ENCODE measurements at places on chromosomes 3 and 15.

DNA sequence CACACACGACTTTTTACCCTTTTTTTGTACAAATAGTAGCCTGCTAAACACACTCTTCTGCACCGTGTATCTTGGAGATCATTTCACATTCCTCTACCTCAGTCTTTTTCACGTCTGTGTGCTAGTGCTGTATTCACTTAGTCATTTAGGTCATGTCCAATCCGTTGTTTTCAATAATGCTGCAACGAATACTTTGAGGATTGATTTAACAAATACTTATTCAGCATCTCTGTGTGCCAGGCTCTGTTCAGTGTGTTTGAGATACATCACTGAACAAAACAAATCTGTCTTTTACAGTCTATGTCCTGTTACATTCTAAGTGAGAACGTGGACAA lies 882 bp downstream of the JMJD7 start:
- DNase-seq, result no peak

- DNase-seq, result no peak
Measured at GRCh38 chr3:150738688-150739087, 24.3 kb downstream of the SIAH2 start.

- DNase-seq, result no peak
Measured at GRCh38 chr15:46894644-46895043, 822.7 kb upstream of the SEMA6D start.

DNA sequence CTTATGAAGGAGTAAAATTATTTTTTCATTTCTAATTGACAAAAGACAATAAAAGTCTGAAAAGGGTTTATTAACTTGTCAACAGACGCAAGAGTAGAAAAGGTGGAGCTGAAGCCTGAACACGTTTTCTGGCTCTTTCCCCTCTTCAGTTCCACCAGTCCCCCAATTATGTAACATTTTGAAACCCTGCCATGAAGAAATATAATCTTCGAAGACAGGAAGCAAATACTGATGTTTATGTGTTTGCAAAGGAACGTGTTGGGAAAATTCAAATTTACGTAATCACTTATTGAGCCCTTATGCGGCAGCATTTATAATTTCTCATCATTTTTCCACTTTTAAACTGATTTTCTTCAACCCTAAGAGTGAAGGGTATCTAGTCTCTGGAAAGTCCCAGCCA lies 767 bp downstream of the AP3S2 start:
- no peak for DNase-seq

DNA sequence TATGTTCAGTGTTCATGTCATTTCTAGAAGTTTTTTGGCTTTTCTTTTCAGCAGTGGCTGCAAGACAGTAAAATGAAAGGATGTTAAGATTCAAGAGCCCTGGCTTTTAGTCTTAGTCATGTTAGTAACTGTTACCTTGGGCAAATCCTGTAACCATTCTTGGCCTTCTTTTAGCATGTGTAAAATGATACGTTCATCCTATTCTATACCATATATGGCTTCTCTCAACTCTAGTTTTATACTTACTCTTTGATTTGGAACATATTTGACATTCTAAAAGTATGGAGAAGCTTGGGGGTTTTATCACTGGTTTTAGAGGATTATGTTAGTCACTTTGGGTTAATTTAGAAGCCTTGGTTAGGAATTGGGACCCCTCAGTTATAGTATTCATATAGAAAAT lies 20.1 kb downstream of the GTF2E1 start:
- DNase-seq, result no peak

DNA sequence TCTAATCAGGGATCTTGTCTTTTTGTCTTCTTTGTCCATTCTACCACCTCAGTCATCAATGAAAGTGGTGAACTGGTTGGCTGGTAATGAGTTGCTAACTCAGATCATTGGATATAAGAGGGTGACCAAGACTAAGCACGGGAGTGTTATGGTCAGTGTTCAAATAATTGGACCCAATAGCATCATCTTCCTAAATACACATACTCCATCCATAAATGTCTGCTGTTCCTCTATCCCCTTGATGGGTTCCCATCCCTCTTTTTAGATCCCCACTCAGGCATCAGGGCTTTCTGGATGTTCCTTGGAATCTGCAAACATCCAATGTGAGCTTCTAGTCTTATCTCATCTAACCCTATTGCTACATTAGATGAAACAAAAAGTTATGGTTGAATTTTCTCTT lies 3.5 kb downstream of the SEMA5B start:
- no peak for DNase-seq

DNA sequence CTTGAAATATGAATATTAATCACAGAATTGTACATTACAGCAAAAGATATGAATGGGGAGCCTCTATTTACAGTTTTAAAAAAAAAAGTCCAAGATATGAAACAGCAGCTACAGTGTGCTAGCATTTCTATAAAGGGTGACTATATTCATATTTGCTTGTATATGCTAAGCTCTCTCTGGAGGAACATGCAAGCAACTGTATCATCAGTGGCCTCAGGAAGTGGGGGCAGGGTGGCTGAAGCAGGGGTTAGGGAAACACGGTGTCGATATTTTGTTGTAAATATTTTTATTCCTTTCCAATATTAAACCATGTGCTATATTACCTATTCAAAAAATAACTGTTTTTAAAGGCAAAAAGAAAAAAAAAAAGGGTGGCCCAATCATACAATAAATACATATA lies 2.3 kb downstream of the UACA start:
- no peak for DNase-seq

DNA sequence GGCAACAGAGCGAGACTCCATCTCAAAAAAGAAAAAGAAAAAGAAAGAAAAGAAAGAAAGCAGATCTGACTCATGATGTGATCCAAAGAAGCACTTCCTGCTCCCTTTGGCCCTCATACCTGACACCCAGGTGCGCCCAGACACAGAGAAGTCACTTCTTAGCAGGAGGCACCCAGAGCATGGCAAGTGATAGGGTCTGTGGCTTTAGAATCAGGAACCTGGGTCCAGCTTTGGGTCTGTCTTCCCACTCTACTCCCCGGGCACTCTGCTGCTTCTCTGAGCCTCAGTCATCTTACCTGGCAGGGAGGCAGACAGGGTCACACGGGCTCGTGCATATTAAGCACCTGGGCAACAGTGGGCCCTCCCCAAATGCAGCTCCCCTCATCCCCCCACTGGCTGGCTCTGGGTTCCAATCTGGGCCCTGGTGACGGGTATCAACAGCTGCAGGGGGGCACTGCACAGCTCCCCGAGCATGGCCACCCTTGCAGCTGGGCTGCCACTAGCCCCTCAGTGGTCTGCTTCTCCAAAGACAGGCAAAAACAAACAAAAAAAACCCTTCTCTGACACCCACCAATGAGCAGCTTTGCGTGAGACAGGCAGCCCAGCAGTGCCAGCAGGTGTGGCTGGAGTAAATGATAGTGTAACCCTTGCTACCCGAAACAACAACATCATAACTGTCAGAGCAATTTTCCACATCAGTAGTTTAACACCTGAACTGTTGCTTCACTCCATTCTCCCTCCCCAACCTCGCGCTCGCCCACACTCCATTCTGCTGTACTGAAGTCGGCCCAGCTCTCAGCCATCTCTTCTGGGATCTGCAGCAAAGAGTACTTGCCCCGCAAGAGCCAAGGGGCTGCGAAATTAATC lies 99.8 kb downstream of the MEGF11 start:
- DNase-seq, result no peak

GRCh38 chr3:8239718-8240695 lies 261.6 kb upstream of the LMCD1 start:
- no peak for DNase-seq

DNA sequence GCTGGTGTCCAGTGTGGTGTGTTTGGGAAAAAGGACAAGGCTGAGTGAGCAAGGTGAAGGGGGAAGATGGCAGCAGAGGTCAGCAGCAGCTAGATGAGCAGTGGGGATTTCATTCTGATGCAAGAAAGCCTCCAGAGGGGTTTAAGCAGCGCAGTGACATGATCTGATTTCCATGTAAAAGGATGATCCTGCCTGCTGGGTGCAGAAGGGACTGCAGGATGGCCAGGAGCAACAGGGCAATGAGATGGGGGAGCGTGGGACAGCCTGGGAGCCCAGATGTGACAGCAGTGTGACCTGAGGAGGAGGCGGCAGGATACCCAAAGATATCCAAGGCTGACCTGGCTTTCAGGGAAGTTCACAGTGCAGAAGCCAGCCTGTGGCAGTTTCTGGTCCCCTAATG lies 6.1 kb downstream of the WNT7A start:
- no peak for DNase-seq

DNA sequence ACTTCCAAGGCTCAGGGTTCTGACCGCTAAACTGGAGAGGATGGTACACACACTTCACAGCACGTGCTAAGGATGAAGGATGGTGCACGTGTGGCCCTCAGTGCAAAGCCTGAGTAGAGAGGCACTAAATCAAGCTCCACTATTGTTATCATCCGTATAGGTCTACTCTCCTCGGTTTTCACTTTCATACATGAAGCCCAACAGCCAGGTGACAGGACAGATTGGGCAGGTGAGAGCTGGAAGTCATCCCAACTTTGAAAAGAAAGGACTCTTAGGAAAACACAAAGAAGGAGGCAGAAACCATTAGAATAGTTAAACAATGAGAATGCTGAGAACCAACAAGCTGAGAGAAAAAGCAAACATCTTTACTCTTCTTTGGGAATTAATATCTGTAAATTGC lies 21.1 kb downstream of the MAGI1 start:
- no peak for DNase-seq

DNA sequence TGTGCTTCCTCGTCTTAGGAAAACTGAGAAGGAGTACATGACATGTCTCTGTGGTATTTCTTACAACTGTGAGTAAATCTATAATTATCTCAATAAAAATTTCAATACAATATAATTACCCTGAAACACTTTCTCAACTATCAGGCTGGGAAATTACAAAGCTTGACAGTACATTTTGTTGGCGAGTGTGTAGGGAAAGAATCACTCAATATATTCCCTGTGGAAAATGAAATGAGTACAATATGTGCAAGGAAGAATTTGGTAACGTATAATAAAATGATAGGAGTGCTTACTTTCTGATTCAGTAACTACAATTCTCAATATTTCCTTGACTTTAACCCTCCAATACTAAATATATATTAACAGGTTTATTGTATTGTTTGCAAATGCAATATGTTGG lies 818.2 kb upstream of the CADM2 start:
- no peak for DNase-seq

DNA sequence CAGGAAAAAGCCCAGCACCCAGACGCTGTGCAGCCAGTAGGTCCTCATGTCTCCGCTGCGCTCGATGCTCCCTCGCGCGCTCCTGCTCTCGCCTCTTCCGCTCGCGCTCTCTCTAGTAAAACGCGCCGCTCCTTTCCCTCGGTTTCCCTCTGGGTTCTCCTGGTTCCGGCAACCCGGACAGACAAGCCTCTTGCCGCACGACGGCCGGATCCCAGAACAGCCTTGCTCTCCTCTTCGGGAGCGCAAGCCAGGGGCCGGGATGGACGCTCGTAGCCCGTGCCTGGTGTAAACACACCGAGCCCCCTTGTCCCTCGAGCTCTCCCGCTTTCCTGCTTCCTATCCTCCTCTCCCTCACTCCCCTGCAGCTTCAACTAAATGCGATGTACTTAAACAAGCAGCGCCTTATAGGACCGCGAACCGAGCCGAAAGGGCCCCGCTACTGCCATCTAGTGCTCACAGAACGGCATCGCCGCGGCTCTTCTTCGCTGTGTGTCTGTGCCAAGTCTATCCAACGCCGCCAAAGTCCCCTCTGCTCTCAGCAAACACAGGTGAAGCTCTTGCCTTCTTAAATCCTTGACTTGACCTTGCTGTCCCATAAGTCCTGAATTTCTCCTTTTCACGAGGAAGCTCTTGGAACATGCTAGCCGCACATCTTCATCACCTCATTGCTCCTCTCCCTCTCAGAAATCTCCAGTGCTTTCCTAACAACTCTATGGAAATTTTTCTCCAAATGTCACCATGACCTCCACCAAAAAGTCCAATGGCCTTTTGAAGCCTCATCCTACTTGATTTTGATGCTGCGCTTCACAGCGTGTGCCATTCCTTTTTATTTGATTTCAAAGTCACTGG lies 1037.2 kb downstream of the IGSF11 start:
- peak; percentile 15 for DNase-seq

- DNase-seq, result peak; percentile 22
Measured at GRCh38 chr3:148992027-148992634, 791 bp downstream of the GYG1 start.

GRCh38 chr3:171468296-171468906 lies 8.2 kb upstream of the TNIK start:
- no peak for DNase-seq

DNA sequence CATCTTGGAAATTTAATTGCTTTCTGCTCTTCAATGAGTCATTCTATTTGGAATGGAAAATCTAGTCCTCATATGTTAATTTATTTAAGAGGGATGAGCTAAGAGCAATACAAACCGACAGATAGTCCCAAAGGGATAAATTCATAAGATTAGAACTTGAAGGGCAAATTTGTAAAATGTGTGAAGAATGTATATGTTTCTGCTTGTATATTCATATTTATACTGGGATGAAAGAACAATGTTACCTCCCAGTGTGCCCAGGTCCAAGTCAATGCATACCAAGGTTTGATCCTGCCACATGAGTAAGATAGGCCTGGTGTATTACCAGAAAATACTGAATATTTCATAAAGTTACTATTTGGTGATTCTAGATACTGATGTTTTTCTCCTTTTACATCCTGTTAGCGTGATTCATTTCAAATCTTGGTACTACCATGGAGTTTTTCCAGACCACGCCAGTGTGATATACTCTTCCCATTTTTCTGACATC lies 255.6 kb upstream of the SEMA6D start:
- DNase-seq, result no peak

DNA sequence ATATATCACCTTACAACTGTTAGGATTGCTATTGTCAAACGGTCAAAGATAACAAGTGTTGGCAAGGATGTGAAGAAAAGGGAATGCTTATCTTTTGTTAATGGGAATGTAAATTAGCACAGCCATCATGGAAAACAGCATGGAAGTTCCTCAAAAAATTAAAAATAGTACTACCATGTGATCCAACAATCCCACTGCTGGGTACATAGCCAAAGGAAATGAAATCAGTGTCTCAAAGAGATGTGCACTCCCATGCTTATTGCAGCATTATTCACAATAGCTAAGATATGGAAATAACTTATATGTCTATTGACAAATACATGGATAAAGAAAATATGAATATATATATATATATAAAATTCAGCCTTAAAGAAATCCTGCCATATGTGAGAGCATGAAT lies 274.6 kb downstream of the EDEM1 start:
- no peak for DNase-seq

- no peak for DNase-seq
Measured at GRCh38 chr15:60584355-60584998, 105.5 kb upstream of the ICE2 start.

- DNase-seq, result no peak
Measured at GRCh38 chr3:32372213-32372490, 19.5 kb upstream of the CMTM7 start.

- no peak for DNase-seq
Measured at GRCh38 chr15:63331456-63331855, 50.2 kb downstream of the CA12 start.

GRCh38 chr3:66863205-66864111 lies 134.6 kb upstream of the KBTBD8 start:
- DNase-seq, result no peak

Data from GOT3 (cell line).